Astrocyte (in vitro differentiated cells and primary cell): ENCODE measurements at places on chromosomes 2 and 18.

DNA sequence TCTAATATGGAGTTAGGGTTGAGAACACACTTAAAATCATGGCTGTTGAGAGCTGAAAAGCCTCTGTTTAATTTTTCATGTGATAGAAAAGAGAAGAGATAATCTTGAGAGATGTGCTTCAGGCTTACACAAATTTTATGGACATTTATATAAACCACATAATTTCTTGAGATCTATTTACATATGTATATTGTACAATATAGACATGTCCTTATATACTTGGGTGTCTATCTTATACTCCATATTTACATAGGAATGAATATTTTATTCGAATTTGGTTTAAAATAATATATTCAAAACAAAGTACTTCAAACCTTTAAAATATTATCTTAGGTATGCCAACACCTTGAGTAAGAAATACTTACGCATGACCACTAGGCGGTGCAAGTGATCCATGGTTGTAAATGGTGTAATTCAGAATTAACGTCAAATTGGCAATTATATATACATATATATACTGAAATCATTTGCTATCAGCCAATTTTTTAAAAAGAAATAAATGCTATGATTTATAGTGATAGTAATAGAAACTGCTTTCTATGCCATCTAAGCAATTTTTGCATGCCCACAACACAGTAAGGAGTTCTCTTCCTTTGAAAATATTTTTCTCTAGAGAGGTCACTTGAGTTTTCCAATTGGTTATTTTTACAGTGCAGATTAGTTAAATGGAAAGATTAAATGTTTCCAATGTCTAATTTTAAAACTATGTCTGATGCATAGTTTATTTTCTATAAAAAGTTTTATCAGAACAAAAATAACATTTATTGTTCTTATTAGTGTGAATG is 37.6 kb upstream of the SPAG16 start:
- peak; percentile 20 for DNase-seq

DNA sequence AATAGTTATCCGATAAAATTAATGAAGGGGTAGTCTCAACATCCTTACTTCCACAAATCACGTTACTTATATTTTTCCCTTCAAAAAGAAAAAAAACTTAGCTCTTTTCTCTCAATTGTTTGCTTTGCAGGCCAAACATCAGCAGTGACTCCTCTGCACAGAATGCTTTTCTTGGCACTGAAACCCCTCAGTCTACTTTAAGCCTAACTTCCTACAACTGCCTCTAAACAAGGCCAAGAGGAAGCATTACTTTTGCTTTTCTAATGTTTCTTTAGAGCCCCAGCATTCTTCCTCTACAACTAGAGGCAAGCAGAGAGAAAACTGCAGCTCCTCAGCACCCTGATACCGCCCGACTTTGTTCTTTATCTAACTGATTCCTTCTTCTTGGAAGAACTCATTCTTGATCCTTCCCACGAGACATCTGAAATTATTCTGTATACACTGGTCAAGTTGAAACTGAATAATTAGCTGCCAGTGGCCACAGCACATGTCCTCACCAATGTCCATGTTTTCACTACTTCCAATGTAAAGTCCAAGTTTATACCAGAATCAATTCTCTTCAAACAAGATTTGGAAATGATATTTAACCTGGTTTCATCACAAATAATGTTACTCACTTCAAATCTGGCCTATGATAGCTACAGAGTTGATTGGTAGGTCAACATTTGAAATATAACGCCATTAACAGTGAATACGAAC is 55.3 kb downstream of the DTNB start:
- peak; percentile 91 for DNase-seq

- DNase-seq, result no peak
Measured at GRCh38 chr2:28344756-28345373, 47.8 kb upstream of the FOSL2 start.

DNA sequence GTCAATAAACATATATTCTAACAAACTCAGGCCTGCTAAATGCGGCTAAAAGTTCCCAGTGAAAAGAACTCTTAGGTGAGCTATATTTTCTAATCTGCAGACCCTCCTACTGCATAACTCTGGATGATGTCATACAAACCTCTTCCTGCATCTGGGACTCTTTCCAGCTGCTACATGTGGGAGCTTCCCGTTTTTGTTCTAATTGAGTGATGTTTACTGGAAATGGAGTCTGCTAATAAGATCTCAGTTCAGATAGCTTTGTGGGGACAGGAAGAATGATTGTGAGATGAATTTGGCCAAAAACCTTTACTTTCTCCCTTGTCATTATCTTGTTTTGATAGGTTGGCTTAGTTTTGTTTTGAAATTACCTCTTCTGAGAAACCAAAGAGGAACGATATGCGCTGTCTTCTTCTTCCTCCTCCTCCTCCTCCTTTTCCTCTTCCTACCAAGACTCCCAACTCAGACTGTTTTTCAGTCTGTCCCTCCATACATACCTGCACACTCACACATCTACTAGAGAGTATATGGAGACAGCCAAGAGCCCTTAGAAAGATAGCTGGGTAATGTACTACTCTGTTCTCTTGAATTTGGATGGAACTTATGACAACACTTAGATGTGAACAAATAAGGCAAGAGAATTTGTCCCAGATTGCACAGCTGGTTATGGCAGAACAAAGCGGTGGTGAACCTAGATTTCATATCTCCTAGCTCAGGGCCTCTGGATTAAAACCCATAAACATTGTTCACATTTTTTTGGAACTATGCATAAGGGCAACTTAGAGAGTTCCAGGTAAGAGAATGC is 39.8 kb upstream of the AAK1 start:
- DNase-seq, result peak; percentile 91

GRCh38 chr2:8566774-8567468 is 114.9 kb upstream of the ID2 start:
- no peak for DNase-seq

DNA sequence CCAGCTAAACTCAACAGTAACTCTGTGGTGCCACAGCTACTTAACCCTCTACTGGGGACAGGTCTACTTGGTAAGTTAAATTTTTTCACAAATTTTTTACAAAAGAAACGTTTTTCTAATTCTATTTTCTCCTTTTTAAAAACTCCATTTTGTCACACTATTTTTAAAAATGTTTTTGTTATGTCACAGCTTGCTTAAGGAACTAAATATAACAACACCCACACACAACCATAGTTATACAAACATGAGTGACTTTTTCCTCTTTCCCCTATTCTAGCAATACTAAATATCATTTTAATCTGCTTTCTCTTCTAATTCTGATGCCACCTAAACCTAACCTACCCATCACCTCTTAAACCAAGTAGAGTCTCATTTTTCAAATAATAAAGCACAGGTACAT is 160.5 kb upstream of the EPC2 start:
- no peak for DNase-seq

DNA sequence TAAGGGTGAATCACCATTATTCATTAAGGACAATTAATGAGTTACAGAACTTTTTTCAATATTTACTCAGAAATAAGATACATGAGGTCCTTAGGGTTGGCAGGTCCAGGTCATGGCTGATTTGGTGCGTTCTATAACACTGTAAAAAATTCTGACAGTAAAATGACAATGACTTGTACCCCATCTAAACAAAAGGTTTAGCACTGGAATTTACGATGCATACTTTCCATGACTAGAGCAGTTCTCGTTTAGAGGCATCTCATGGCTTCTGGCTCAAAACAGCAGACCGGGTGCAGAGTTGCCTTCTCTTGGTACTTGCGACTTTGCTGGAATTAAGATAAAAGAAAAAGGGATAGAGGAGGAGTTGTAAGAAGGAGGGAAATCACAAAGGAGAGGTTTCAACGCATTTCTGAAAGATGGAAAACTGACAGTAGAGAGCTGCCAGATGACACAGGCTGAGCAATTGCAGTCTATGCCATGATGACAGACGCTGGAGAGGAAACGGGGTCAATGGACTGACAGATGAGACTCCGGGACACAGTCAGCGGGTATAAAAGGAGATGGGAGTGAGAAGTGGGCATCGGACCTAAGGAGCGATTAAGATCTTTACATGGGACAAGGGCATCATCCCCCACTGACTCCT is 4.1 kb upstream of the CYS1 start:
- DNase-seq, result no peak

DNA sequence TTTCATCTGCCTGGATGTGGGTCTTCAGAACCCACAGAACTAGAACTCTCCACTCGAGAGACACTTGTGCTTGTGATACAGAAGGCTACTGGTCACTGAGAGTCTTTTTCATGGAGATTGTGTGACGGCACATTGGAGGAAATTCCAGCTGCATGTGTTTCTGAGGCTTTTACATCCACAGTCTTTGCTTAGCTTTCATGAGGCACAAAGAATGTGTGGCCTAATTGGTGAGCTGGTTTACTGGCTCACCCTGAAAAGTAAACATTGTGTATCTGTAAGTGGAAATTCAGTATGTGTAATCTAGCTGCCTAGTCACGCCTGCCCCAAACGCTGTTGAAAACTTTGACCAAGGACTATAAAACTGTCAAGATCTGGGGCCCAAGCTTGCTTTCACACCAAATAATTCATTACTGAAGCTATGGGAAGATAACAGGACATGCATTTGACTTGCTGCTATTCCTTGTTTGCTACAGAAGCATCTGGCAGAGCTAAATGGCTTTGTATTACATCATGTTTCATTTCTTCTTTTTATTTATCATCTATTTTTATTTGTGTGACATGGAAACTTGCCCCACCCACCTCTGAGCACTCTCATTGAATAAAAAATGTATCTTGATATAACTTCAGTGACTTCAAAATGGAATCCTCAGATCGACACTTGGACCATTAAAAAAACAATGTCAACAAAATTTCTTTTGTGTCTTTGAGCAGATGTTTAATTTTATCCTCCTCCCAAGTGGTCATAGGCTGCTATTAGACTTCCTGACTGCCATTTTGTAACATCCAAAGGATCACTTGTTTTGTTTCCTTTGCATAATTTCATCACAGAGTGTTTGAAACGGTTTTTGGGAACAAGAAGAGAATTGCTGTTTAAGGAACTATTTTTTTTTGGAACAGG is 80.2 kb downstream of the EFEMP1 start:
- DNase-seq, result peak; percentile 94

- peak; percentile 46 for DNase-seq
Measured at GRCh38 chr18:2985628-2986027, 27.3 kb downstream of the LPIN2 start.

DNA sequence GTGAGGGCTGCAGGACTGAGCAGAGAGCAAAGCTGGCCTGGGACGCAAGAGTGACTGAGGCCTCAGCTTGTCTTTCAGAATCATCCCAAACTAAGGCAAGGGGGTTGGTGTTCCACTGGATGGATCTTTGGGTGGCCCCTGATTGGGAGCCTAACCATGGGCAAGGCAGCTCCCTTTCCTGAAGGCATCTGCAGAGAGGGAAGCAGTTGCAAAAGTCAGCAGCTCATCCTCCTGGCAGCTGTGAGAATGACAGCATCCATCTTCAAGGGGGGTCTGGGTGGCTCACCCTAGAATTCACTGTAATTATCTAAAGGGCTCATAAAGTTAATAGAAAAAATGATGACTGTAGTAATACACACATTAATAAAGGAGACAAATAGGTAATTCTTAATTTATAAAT is 46.5 kb upstream of the RAB31 start:
- no peak for DNase-seq

DNA sequence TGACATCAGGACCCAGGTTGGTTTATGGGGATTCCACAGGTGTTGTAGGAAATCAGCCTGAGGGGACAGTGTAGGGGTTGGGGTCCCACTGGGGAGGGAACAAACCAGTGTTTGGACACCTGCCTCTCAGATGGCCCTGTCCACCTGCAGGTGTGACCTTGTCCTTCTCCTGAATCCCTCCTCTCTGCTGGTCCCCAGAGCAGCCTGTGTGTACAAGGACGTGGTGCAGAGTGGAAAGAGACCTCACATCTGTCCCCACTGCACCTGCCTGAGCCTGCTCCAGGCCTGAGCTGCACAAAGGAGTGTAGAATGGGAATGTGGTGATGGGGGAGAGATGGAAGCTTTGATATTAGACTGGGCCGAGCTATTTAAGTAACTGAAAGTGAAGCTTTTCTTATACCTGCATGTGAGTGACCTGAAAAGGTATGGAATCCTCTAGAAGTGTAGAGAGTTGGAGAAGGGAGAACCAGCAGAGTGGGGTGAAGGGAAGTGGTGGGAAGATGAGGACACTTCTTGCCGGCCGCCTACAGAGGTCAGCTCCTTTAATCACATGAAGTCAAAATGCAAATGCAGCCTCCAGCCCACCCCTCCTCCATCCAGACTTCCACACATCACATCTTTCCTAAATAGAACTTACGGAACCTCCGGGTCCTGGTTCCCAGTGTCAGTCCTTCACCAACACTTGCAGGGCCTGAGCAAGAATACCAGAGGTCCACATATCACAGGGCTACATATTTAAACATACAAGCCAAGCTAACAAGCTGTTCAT is 89.3 kb upstream of the SMAD2 start:
- DNase-seq, result no peak

DNA sequence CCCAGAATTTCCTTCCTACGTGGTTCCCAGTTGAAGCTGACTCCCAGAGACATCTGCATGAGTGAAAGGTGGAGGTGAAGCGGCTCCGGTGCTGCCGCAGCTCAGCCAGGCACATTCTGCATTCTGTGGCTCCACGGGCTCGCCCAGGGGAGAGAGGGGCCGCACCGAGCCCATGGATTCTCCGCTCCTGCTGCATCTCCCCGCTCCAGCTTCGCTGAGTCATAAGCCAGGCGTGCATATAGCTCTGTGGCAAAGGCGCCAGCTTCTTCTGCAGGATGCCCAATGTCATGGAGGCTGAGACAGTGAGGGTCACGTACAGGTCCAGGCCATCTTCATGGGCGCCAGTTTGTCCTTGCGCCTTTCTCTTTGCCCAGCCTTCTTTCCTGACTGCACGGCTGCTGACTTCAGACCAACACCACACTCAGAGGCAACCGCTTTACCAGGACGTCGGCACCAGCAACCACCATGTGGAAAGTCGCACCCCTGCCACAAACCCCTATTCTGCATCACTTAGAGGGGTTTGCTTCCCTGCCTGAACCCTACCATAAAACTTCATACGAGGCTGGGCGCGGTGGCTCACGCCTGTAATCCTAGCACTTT is 215.7 kb downstream of the MGAT5 start:
- DNase-seq, result no peak

DNA sequence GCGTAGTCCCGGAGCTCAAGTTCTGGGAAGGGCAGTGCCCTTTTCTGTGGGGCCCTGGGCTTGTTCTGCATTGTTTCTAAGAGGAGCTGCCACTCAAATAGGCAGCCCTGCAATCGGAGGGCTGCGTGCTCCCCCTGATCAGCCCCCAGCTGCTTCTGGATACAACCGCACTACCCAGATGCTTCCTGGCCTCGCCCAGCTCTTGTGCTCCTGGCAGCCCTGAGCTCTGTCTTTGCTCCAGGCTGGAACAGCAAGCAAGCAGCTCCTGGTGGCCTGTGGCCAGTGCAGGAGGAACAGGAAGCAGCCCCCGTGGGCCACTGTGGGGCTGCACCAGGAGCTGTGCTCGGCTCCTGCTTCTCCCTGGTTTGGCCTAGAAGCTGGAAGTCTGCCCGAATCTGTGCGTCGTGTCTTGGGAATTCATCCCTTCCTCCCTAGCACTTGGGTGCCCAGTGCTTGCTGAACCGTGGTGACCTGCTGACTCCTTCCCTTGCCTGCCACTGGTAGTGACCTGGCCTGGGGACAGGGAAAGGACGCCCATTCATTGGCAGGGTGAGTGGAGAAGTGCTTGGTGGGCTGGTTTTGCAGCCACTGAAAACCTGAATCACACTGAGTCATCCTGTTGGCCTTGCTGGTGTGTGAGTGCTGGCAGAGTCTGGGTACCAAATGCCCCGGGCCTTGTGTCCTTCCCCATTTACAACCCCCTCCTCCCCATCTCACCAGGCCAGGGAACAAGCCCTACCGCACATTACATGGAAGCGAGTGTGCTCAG is 27.3 kb upstream of the NTSR2 start:
- peak; percentile 73 for DNase-seq
